A549 (cell line): ENCODE measurements at places on chromosomes 6 and 20. TPM values are rescaled to one million over a fixed set of nuclear protein-coding genes. Genes with fewer than 3 reads are reported as not detected.
A peak's percentile ranks its signal among the peaks of the same experiment; 100 is the strongest.

Gene GPR6
- polyA plus RNA-seq: not detected in 3 replicates

DNA sequence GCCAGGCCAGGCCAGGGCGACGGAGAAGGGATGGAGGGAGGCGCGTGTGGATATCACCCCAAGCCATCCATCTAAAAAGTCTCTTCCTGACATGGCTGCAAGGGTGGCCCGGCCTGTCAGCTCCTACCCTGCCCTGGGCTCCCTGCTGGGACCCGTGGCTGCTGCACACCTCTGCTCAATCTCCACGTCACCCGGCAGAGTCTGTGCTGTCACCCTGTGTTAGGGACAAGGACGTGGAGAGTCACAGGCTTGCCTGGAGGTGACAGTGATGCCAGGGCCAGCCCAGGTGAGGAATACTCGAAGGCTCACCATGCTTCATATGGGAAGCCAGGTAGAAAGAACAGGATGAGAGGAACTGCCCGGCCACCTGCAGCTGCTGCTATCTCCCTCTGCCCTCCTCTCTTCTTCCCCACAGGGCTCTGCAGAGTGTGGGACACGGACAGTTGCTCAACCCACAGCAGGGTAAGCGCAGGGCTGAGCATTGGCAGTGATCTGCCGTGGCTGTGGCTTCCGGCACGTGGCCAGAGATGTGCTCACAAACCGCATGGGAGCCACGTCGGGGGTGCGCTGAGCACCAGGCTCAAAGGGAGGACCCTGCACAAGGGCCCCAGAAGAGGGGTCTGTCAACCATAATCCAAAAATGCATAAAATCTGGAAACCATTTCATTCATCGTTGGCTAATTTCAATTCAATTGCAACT is 214.3 kb downstream of the DLL1 start:
- DNase-seq: no peak

DNA sequence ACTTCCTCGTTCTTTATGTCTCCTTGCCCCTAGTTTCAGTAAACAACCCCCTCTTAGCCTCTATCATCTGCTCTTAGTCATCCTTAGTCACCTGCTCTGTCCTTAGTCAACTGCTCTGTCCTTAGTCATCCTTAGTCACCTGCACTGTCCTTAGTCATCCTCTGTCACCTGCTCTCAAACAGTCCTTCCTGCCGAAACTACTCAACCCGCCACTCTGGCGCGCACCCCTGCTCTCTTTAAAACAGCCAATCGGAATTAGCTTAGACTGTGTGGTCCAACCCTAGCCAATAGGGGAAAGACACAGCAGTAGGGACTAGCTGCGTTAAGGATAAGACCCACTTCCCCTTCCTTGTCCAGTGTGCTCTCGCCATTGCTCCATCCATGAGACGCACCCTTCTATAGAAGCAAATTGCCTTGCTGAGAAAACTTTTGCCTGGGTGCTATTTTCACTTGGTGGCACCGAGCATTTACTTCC is 73.9 kb downstream of the BACH2 start:
- peak; percentile 69 for DNase-seq

DNA sequence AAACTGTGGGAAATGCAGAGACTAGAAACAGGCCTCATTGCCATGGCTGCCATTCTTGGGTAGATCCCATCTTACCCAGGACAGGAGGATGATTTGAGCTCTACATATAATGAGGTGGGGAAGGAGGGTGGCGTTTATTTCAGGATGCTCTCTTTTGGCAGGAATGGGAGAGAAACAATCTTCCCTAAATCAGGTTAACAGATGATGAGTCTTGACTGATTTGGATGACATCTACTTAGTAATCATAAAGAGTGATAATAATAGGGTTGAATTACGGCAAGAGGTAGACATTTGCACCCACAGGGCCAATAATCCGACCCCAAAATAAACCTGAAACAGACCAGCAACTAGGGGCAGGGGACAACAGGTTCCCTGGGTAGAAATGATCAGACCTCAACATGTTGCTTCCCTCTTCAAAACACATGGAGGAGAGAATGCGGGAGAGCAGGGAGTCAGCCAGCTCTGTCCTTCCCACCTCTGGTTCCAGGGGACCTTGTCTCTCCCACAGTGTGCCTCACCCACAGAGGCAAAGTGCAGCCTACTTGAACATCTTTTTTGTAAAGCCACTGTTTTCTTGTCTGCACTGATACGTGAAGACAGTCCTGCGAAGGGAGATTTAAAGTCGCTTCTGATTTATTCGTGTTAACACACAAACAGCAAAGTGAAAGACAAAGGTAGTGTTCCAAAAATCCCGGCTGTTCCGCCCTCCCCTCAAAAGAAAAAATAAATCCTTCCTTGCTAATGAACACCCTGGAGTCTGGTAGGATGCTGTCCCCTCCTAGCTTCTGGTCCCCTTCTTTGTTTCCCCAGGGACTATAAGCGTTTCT is 3.9 kb downstream of the FOXQ1 start:
- DNase-seq: no peak

DNA sequence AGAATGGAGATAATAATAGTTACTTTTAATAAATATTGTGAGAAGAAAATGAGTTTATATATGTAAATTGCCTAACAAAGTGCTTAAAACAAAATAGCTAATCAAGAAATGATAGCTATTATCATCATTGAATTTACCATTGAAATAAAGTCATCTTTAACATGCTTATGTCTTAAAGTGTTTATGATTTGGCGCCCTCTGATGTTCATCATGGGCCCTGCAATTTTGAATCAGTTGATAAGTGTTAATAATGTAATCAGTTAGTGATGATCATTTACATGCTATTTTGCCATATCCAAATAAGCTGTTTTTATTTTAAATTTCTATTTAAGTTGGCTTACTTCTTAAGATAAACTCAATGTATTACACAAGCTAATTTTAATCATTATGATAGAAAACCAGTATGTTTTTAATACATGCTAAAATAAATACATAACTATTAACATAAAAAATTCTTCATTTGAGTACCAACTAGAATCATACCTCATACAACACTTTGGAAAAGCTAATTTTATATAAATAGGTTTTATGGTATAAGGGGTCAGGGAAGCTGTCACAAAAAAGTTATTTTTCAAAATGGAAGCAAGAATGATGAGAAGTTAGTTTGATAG is 39.2 kb upstream of the TPD52L1 start:
- DNase-seq: peak; percentile 48

DNA sequence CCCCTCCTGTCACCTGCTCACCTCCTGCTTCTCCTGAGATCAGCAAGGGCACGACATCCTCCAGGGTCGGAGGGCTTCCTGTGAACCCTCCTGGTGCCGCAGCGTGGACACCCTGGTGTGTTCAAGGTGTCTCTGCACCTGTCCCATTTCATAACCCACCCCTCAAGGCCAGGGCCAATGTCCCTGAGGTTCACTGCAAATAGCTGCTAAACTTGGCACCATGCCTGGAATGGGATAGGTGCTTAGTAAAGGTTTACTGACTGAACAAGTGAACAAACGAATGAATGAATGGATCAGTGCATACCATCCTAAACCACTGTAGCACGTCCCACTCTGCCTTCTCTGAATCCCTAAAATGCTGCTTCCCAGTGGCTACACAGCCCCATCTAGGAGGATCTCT is 35.0 kb downstream of the SIRPA start:
- no peak for DNase-seq

DNA sequence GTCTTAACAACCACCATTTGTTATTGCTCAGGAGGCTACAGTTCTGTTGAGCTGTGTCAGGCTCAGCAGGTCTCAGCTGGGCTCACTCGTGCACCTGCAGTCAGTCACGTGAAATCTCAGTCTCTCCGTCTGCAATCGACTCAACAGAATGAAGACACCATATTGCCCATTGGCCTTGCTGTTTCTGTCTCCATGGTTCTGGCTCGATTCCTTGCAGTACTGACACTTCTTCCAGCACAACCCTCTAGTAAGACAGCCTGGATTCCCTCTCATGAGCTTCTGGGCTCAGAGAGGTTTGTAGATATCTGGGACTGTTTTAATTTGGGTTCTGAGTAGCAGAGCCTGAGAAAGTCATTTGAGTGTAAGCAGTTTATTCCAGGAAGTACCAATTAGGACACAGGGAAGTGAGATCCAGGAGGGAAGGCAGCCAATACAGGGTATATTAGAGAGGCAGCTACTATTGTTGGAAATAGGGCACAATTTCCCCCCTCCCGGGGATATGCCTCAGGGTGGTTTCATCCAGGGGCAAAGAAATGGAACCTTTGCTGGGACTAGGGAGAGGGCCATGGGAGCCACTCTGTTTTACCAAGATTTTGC is 87.4 kb upstream of the RALGAPA2 start:
- DNase-seq: no peak

GRCh38 chr20:33082546-33082945 is 3.1 kb downstream of the BPIFB4 start:
- no peak for DNase-seq

DNA sequence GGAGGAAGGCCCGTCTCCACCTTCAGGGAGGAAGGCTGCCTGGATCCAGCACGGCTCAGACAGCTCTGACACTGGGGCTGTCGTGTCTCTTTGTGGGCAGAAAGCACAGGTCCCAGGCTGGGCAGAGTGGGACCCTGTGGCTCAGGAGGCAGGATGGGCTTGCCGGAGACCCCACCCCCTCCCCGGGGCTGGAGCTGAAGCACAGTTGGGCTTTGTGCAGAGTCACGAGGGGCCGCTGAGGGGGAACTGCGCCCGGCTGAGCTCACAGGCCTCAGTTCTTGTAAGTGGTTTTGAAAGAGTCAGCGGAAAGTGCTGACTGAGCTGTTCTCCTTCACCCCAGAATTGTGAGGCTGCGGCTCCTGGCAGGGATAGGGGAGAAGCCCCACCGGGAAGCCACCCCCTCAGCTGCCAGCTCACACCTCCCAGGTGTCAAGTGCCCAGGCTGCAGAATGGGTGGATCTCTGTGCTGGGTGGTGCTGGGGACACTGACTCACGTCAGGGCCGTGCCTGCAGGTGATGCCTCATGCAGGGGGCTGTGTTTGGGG is 145.5 kb upstream of the RNF24 start:
- no peak for DNase-seq

- no peak for DNase-seq
These were observed 77.5 kb downstream of the CDH22 start for GRCh38 chr20:46230801-46231282.
